ENCODE measurements at places on chromosomes 16 and 17. TPM values are rescaled to one million over a fixed set of nuclear protein-coding genes. Genes with fewer than 3 reads are reported as not detected.
A peak's percentile ranks its signal among the peaks of the same experiment; 100 is the strongest.

- no peak for DNase-seq
Observed at GRCh38 chr16:87947356-87948118, 3.7 kb upstream of the BANP start.

- DNase-seq = peak; percentile 76
Observed at GRCh38 chr17:1188812-1189504, 9.2 kb upstream of the ABR start.

DNA sequence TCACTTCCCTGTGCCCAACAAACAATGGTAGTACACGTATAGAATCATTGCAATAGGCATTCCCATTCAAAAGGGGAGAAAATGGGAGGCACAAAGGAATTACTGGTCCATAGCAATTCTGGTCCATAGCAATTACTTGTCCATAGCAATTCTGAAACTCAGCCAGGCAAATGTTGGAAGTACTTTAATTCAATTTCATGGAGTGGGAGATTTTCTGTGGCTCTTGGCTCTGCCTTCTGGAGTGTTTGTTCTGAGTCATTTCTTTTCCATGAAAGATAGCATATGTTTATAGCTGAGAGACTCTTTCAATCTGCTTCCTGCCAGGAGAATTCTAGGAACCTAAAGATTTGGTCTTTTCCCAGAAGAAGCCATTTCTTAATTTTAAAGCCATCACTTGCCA is 182.8 kb upstream of the ELAC2 start:
- DNase-seq = no peak

DNA sequence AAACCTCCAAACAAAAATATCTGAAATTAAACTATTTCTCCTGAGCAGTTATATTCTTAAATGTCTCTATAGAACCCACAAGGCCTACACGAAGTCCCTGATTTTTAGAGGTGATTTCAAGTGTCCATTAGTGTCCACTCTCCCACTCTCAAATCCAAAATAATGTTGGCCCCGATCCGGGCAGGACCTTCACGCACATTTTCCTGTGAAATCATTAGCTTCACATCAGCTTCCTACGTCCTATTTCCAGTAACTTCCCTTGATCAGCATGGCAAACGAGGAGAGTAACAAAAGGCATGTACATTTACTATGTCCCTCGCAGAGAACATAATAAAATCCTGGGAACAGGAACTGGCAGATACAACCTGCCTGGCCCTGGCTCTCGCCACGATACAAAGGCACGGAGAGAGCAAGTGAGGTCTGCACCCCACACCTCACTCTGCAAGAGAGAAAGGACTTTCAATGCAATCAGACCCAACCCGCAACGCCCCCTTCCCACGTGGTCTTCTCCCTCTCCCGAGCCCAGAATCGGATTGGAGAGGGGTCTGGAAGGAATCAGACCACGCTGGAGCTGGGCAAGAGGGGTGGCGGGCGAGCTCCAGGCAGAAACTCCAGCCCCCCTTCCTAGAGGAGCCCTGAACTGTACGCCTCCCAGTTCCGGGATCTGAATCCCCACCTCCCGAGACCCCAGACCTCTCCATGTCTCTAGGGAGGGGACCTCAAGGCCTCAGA is 17.5 kb upstream of the C17orf78 start:
- peak; percentile 72 for DNase-seq

GRCh38 chr16:53504665-53505064 is 1.7 kb upstream of the AKTIP start:
- DNase-seq = no peak

GRCh38 chr16:68309799-68310198 is 947 bp downstream of the SLC7A6OS start:
- no peak for DNase-seq

The MVD gene
- 41.8 TPM for polyA plus RNA-seq

DNA sequence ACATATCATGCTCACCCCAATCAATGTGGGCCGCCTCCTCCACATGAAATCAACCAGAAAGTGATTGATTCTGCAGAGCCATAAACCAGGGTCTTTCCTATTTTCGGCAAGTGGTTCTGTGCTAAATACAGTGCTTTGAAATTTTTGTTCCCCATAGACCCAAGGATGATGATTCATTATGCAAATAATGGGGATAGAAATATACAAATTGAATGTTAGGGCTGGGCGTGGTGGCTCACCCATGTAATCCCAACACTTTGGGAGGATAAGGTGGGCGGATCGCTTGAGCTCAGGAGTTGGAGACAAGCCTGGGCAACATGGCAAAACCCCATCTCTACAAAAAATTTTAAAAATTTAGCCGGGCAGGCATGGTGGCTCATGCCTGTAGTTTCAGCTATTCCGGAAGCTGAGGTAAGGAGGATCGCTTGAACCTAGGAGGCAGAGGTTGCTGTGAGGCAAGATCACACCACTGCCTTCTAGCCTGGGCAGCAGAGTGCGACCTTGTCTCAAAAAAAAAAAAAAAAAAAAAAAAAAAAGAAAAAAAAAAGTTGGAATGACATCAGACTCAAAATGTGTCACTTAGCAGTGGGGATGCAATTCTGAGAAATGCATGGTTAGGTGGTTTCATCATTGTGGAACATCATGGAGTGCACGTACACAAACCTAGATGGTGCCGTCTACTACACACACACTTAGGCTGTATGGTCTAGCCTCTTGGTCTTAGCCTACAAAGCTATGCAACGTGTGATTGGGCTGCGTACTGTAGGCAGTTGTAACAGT is 581.7 kb downstream of the MAF start:
- DNase-seq = no peak

All from pancreas (tissue), 10 donors.